ENCODE measurements at places on chromosomes 6 and 20.

GRCh38 chr6:45375449-45375848, 2.3 kb downstream of the SUPT3H start:
- DNase-seq, result no peak

DNA sequence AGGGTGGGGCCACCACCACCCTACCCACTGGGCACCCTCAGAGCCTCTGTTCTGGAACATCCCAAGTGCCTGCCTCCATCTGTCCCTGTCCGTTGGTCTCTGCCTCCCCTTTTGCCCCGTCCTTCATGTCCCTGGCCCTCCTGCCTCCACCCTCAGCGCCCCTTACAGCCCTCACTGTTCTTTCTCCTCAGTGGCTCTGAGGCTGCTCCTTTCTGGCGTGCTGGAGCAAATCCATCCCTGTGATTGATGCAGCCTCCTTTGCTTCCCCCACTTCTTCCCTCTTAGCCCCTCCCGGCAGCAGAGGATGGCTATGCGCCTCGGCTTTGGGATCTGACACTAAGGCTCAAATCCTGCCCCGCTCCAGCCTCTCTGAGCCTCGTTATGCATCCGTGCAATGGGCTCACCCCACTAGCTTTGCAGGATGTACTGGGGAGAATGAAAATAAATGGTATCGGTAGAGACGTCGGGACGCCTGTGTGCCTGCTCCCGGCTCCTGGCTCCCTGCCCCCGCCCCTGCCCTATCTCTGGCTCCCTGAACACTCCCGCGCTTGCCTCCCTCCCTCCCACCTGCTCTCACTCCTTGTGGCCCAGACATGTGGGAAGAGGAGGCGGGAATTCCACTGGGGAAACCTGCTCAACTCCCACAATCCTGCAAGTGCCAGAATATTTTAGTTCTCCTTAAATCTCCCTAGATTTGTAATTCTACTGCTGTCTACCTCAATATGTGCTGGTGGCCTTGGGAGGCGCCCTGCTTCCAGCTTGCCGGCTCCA, 13.1 kb downstream of the VSTM2L start:
- no peak for DNase-seq

- no peak for DNase-seq
Observed at GRCh38 chr6:134432036-134432435, 114.1 kb upstream of the SGK1 start.

GRCh38 chr20:11411765-11412164, 505.9 kb upstream of the BTBD3 start:
- DNase-seq, result no peak

GRCh38 chr6:7998103-7998725, 66.0 kb downstream of the BLOC1S5 start:
- peak; percentile 38 for DNase-seq

- DNase-seq, result no peak
Observed at GRCh38 chr6:20879526-20879925, 345.3 kb downstream of the CDKAL1 start.

DNA sequence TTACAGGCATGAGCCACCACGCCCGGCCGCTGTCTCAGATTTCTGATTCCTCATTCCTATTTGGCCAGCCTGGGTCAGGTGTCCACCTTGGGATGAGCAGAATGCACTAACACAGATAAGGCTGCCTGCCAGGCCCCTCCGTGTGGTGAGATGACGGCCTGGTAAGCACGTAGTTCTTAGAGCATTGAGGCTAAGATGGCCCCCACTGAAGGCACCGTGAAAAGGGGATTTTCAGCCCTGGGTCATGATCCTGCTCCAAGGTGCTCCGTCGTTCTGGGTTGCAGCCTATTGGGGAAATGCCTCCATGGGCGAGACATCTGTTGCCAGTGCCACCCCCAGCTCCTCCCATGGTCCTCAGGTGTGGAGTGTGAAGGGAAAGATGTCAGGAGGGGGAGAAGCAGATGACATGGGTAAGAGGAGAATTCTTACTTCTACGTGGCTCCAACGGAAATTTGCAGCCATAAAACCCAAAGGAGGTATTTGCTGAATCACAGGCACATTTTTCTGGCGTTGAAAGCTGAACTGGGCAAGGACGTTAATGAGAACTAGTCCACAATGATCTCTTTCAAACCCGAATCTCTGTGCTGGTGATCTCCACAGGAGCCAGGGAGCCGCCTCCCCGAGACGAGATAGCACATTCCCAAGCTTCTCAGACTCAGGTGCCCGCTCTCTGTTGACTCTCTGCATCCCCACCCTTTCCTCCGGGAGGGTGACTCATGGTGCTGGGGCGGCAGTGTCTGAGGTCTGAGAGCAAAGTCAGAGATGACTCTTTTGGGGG, 34.0 kb upstream of the BMP6 start:
- no peak for DNase-seq

- DNase-seq, result no peak
Observed at GRCh38 chr6:108222504-108222903, 38.3 kb downstream of the SNX3 start.

- no peak for DNase-seq
Observed at GRCh38 chr6:16564436-16564835, 196.8 kb downstream of the ATXN1 start.

- DNase-seq, result no peak
Observed at GRCh38 chr20:62927128-62927705, 912 bp upstream of the DIDO1 start.

DNA sequence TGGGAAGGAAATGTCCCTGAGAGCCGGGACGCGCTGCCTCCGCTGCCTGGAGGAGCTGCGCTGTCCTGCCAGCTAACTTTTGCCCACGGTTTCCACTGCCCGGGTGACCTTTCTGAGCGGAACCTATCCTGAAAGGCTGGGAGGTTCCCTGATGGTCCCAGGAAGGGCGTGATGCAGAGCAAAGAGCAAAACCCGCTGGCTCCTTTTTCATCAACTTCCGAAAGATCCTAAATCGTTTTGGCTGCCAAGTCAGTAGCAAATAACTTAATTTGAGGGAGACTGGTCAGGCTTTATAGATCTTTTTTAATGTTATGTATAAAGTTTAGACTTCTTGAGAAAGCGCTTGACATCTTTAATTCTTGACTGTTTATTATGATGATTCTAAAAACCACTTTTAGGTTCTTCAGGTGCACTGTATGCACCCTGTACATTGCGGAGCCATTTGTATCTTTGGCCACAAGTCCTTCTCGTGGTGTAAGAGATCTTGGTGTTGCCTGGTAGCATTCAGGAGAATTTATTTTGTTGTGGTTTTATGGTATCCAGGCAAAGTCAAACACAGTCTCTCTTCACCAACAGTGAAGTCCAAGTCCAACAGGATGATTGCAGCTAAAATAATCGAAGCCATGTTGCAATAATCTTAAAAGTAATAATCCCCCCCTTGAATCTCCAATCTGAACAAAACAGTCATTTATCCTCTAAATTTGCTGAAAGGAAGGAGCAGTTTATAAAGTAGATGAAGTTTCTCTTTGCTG, at the start of gene SYNE1:
SYNE1 (minus strand) TSS at position 67 of the 752 bp plus-strand sequence. CDS start 9,031 bp downstream, outside the sequence.
- DNase-seq, result no peak

- DNase-seq, result no peak
Observed at GRCh38 chr6:144346719-144347447, 61.7 kb downstream of the UTRN start.

DNA sequence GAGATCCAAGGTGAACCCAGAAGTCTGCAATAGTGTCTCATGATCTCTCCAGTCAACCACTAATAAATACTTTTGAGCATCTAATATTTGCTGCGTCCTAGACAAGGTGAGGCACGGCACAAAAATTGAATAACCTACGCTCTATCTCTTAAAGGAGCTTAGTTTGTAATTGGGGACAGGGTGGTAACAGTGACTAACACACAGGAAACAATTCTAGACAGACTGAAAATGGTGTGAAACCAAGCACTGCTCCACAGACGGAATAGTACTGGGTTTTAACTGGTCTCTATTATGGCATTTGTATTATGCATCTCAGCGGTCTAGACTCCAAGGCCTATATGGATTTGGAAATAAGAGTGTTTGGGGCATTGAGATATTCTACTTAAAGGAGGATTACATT, 120.1 kb downstream of the CLIC5 start:
- DNase-seq, result no peak

- no peak for DNase-seq
Observed at GRCh38 chr6:49744259-49744658, at the start of gene CRISP3. Gene CRISP3, minus strand, starts transcription at chr6:49744388. Its CDS starts 21 bp downstream, at chr6:49744367.

GRCh38 chr6:51025082-51025777, 206.6 kb downstream of the TFAP2B start:
- DNase-seq, result no peak

DNA sequence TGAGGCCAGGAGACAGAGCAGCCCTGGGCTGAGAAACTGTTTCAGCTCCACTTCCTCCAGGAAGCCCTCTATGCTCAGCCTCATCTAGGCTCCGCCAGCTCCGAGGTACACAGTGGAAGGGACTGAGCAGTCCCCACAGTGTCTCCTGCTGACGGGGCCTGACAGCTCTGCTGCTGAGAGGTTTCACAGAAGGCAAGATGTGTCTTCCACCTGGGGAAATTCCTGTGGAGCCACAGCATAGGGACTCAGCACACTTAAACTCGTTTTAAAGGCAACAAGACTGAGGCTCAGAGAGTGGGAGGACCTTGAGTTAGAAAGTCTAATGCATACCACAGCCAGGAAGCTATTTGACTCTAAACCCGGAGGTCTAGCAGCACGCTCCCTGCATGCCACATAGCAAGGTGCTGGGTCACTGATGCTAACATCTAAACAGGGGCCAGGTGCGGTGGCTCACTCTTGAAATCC, 6.8 kb downstream of the ADA start:
- no peak for DNase-seq

DNA sequence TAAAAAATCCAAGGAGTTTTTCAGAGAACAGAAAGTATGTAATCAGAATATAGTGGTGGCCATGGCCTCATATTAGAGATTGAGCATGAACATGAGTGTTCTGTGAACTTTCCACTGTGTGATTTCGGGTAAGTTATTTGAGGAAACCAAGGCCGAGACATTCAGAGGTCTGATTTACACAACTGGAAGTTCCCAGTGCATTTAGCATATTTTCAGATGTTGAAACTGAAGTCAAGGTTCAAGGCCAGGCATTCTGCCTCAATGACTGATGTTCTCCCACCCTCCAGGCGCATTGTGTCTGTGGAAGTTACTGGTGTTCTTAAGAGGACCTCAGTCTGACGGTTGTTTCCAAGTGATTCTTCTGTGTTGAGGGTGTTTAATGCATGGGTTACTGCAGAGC, 26.2 kb downstream of the RNF144B start:
- DNase-seq, result no peak

DNA sequence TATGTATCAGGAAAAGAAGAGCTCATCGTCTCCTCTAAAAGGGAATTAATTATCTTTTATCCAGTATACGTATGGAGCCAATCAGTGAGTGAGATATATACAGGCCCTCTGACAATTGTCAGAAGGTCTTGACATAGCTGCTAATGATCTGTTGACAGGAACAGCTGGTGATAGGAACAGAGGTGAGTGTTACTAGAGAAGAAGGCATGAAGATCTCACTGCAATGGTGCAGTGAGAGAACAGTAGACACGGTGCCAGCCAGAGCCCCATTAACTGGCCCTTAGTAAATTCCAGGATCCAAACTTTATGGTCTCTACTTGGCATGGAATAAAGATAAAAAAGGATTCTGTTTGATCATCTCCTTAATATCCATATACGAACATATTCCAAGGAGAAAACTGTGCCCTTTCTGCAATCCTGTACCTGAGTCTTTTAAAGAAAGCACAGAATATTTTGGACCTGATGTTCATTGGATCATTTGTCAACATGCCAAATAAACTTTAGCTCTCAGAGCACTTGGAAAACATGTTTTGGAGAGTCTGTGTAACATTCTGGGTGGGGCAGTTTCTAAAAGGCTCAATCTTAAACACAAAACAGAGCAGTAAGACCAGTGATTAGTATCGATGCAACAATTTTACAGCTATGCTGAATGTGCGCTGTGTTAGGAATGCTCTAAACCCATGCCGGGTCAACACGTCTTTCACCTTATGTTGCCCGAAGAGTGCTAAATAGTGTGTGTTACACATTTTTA, 135.8 kb upstream of the CITED2 start:
- DNase-seq, result no peak

GRCh38 chr20:2874456-2874855, 1.2 kb downstream of the PTPRA start:
- DNase-seq, result no peak

DNA sequence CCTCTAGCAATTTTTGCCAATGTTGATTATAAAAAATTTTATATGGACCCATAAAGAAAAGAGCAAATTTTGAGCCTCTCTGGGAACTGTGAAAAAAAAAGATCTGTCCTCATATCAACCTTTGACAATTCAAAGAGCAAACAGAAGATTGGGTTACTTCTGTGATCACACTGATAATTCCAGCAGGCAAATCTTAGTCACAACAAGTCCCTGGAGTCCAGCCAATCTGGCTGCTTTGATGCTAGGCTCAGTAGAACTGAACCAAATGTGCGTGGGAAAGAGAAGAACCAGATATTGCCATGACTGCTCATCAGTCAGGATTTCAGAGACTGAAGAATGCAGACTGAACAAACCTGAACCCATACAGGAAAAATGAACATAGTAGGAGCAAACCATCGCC, 438.4 kb upstream of the FLRT3 start:
- peak; percentile 66 for DNase-seq

GRCh38 chr6:42088101-42088591, 37.8 kb downstream of the TAF8 start:
- DNase-seq, result no peak

DNA sequence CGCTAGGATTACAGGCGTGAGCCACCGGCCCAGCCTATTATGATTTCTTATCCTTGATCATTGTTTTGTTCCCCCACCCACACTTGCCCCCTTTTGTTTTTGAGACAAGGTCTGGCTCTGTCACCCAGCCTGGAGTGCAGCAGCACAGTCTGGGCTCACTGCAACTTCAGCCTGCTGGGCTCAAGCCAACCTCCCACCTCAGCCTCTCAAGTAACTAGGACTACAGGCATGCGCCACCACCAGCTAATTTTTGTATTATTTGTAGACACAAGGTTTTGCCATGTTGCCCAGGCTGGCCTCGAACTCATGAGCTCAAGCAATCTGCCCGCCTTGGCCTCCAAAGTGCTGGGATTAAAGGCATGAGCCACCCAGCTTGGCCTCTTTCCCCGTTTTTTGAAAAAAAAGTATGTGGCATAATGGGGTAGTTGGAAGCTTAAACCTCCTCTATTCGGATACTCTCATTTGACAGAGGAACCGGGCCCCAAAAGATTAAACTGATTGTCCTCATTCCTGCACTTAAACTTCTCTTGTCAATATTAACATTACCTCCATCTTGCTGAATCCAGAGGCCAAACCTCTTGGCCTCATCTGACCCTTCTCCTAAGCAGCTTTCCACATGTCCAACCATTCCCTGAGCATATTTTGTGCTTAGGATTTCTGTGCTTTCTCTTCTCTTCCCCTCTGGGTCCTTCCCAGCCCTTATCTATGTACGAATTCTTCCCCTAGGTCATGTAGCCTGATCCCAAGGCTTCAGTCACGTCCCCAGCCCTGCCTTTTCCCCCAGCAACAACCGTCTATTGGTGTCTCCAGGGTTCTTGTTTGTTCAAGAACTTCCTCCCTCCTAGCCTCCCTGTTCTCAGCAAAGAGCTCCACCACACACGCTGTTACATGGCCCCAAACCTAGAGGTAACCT, 6.1 kb upstream of the EZR start:
- DNase-seq, result no peak
